ENCODE measurements at places on chromosomes 1 and 21.

DNA sequence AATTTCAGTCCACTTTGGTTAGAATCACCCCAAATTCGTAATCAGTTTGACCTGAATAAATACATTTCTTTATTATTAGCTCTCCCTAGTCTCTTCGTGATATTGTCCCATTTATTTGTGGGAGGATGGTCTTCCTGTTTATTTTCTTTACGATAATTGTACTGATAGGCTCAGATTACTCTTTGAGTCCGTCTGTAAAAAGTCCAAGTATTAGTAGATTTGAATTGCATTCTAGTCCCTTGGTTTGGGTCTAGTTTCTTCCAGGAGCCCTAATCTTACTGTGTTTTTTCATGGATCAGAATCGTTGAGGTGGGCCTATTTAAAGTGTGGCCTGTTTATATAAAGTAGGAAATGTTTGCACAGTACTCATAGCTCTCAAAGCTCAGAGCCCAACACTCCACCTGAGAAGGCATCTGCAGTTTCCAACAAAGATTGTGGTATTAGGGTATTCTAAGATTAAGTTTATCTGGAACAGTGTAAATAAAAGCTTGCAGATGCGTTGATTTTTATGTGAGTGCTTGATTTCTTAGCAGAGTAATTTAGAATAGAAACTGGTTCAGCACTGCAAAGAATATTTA lies 33.1 kb downstream of the MAP3K21 start:
- DNase-seq, result no peak

GRCh38 chr1:55257958-55258357 lies 42.8 kb upstream of the USP24 start:
- DNase-seq, result peak; percentile 61

- DNase-seq, result no peak
Observed at GRCh38 chr1:247540581-247540980, 4.3 kb upstream of the OR2C3 start.

DNA sequence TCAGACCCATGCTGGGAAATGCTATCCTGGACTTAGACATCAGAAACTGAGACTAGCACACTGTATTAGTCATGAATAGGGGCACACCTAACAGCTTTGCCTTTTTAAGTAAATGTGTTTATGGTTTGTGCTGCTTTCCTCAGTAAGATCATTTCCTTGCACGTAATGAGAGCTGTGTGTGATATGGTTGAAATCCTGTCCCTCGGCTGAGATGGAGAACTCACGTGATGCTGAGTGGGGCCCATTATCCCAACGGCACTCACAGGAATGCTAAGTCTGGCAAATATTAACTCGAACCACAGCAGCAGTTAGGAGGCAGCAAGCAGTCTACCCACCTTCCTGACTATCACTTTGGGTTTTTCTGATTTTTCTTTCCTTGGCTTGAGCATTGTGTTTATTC lies 38.2 kb downstream of the BCL9 start:
- no peak for DNase-seq

DNA sequence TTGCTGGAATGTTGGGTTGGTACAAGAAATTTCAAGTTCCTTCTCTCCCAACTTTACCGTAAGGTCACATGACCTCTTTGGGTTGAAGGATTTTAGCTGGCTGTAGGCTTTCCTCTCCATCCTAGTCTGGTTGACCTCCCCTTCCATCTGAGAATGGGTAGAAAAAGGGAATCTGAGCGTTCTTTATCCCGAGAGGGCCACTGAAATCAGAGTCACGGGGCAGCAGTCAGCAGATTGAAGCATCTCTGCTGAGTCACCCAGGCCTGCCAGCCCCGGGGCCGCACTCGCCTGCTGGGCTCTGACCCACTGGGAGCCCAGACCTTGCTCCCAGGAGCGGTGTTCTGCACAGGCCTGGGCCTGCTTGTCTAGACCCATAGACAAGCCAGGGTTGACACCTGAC lies 31.0 kb downstream of the TMCC2 start:
- DNase-seq, result no peak

DNA sequence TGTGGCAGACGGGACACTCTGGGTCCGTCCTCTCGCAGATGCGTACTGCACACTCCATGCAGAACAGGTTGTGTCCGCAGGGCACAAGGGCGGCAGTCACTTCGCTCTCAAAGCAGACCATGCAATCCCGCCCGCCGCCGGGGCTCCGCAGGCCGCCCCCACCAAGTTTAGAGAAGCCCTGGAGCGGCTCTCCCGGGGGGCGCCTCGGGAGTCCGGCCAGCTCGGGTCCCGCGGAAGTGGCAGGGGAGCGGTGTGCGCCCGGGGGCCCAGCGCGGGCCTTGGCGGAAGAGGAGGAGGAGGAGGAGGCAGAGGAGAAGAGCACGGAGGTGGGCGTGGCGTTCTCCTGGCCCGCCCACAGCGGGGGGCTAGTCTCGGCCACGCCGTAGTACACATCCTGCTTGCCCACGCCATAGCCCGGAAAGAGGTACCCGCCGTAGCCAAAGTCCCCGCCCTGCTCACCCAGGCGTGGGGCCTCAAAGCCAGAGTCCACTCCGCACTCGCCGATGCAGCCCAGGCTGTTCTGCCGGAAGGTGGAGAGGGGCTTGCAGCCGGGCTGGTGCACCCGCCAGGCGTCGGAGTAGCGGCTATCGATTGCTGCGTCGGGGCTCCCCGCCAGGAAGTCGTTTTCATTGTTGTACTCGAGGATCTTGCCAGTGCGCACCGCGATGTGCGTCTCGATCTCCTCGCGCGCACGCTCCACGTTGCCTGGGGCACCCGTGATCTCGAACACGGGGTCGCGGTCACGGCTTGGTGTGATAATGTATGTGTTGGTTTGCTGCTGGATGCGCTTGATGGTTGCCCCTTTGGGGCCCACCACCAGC lies 5.4 kb downstream of the MEX3A start:
- no peak for DNase-seq

- no peak for DNase-seq
Observed at GRCh38 chr21:42991992-42992740, 17.8 kb downstream of the PKNOX1 start.

GRCh38 chr1:21818656-21819055 lies 6.6 kb downstream of the LDLRAD2 start:
- peak; percentile 17 for DNase-seq

DNA sequence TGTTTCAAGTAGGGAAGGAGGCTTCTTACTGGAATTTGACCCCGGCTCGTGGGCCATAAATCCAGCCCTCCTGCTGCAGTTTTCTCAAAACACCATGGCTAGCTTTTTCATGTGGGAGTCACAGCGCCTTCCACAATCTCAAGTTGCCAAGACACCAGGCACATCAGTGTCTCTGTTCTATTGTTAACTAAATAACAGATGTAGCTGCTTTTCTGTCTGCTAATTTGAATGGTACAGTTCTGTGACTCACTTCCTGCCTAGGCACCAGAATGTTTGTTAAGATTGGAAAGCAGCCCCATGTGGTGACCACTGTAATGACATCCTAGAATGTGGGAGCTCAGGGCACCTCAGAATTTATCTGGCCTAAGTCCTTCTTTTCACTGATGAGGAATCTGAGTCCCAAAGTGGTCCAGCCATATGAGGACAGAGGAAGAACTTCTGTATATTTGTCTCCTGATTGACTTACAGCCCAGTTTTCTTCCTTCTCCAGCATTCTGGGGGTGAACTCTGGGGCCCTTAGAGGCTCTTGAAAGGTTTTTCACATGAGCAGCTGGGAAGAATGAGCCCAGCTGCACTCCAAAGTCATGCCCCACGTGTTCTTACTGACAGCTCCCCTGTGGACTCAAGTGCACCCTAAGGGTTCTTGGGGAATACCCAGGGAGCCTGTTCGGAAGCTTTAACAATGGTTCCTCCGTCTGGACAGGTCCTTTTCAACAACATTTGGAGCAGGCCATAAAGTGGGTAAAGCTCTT lies 27.5 kb downstream of the TRIM45 start:
- DNase-seq, result peak; percentile 34

DNA sequence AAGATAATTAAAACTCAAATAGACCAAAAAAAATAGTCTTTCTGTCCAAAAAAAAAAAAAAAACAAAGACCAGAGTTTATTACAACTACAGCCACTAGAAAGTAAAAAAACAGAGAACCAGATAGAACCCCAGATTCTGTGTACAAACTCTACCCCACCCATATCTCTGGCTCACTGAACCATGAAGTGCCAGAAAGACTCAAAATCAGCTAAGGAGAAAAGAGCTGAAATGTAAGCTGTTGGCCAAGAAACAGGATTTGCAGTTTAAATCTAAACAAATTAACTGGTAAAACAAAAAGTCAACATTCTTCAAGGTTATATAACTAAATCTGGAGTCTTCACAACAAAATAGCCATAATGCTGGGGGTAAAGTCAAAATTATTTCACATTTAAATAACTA lies 278.9 kb downstream of the SEC16B start:
- no peak for DNase-seq

GRCh38 chr1:167110586-167110985 lies 16.7 kb downstream of the STYXL2 start:
- peak; percentile 42 for DNase-seq

DNA sequence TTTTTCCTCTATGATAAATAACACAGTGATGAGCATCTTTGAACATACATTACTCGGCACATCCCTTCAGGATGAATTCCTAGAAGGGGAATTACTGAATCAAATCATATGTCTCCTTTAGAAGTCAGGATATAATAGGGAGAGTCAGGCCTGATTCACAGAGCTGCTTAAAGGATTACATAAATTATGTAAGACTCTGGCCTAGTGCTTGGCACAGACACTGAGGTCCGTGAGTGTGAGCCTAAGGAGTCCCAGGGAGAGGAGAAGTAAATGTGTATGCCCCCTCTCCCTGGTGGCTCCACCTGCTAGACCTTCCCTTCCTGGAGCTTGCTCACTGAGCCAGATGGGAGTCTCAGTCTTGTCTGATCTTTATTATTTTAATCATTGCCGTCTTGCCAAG lies 8.6 kb upstream of the FOXE3 start:
- DNase-seq, result no peak

DNA sequence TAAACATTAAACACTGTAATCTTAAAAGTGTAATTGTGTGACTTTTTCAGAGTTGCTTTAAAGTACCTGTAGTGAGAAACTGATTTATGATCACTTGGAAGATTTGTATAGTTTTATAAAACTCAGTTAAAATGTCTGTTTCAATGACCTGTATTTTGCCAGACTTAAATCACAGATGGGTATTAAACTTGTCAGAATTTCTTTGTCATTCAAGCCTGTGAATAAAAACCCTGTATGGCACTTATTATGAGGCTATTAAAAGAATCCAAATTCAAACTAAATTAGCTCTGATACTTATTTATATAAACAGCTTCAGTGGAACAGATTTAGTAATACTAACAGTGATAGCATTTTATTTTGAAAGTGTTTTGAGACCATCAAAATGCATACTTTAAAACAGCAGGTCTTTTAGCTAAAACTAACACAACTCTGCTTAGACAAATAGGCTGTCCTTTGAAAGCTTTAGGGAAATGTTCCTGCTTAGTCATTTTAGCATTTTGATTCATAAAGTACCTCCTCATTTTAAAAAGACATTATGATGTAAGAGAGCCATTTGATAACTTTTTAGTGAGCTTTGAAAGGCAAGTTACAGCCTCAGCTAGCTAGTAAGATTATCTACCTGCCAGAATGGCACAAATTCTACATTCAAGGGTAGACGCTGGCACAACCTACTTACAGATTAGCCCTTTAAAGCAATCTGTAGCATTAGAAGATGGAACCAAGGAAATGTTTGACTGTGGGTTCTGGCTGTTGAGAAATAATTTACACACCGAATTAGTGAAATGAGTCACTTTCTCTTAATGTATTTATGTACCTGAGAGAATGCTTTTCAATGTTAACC lies 9.4 kb downstream of the SOD1 start:
- DNase-seq, result no peak

DNA sequence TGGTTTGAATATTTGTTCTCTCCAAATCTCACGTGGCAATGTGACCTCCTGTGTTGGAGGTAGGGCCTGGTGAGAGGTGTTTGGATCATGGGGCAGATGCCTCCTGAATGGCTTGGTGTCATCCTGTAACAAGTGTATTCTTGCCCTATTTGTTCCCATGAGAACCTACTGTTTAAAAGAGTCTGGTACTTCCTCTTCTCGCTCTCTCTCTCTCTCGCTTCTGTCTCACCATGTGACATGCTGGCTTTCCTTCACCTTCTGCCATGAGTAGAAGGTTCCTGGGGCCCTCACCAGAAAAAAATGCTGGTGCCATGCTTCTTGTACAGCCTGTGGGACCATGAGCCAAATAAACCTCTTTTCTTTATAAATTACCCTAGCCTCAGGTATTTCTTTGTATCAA lies 8.4 kb upstream of the PAXBP1 start:
- DNase-seq, result no peak

- DNase-seq, result no peak
Observed at GRCh38 chr1:8943498-8944405, 1.9 kb upstream of the CA6 start.

GRCh38 chr1:244161236-244161510 lies 110.1 kb downstream of the ZBTB18 start:
- DNase-seq, result no peak

- DNase-seq, result no peak
Observed at GRCh38 chr21:33029975-33030461, 4.3 kb downstream of the OLIG2 start.

DNA sequence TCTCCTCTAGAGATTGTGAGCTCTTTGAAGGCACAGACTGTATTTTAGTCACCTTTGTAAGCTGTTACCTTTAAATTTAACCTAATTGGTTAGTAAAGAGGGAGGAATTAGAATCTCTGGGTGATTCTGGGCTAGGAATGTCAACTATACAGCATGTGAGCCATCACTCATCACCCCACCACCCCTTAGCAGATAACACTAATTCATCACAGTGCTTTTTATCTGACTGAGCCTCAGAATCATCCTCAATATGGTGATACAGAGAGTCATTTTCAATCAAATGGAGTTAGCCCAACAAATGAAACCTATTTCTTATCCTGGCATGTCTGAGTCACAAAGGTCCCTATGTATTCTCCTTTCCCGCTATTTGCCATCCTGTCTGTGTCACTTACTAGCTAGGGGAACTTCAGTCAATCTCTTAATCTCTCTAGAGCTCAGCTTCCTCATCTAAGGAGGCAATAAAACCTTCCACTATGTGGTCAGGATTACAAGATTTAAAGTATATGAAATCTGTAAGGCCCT lies 13.3 kb downstream of the KCNJ10 start:
- no peak for DNase-seq

GRCh38 chr1:186511761-186512637 lies 51.1 kb upstream of the PDC start:
- DNase-seq, result peak; percentile 4

DNA sequence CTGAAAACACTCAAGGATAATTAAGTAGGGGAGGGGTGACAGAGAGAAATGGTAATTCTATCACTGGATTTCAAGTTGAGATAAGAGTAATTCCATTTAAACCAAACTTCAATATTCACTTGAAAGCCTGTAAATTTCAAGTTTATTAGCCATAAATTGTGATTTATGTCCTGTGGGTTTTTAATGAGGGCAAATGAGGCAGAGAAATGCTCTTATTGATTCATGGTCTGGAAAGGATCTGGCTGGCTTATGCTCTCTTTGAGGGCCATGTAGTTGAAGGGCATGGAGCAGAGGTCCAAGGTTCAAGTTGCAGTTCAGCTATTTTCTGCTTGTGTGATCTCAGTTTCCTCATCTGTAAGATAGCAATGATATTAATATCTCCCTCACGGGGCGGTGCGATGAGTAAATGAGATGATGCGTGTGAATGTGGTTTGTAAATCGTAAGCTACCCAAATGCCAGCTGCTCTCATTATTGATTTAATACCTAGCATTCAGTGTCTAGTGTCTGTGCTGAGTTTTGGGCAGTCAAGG lies 12.3 kb downstream of the OLFML3 start:
- no peak for DNase-seq

- no peak for DNase-seq
Observed at GRCh38 chr1:169027607-169028320, 78.7 kb upstream of the ATP1B1 start.
